Central memory CD8-positive, alpha-beta T cell (primary cell): ENCODE measurements at places on chromosomes 12 and 14.

DNA sequence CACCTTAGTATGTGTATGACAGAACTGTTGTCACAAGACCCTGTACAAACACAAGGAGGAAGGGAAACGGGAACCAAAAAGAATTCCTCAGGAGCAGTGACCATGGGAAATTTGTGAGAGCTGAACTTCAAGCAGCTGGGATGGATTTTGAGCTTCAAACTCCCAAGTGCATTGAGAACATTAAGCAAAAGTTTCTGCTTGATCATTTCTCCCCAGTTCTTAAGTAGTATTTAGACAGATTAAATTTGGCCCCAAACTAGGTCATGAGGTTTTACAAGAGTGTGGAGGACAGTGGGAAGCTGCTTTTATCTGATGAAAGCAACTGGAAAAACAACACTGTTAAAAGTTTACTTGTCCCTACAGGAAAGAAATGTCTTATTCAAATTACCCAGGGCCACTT lies 206.0 kb upstream of the DCN start:
- DNase-seq = no peak

DNA sequence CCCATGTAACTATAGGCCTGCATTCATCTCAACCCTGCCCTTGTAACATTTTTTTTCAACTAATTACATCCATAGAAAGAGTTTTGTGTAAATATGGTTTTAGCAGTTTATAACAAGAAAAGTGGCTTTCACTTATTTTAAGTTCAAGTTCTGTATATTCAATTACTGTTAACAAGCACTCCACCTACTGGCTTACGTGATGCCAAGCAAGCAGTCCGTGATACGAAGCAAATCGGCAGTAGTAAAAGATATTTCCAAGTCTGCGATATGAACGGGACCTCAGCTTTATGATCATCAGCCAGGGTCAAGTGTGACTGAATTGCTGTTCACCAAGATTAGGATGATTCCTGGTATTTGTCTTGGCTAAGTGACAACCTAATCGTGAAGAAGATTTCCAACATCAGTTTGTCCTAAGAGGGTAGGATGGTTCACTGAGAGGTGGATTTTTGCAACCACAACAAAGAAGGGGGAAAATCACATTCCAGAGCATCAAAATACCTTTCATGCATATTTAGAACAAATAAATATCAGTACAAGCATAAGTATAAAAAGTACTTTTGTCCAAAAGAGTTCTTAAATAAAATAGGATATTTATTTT lies 456.2 kb downstream of the FOXG1 start:
- no peak for DNase-seq

DNA sequence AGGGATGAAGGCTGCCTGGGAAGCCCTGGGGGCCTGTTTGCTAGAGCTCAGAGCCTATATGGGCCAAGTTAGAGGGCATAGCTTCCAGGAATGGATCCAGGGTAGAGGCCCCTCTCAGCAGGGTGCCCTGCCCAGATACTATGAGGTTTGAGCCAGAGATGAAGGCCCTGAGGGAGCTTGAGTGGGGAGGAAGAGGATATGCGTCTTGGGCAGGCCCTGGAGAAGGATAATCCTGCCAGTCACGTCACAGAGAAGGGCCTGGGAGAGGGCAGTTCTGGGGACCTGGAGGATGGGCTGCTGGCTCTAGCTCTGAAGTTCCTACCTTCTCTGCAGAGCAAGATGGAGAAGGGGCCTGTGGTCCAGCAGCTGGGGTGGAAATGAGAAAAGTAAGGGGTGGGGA lies 5.9 kb upstream of the CACNB3 start:
- no peak for DNase-seq

- no peak for DNase-seq
These were observed 175.3 kb downstream of the TSPAN9 start for GRCh38 chr12:3252450-3252891.

GRCh38 chr14:39229222-39229543 lies 4.5 kb upstream of the MIA2 start:
- DNase-seq = peak; percentile 14
